ENCODE measurements at places on chromosomes 6 and 20.

DNA sequence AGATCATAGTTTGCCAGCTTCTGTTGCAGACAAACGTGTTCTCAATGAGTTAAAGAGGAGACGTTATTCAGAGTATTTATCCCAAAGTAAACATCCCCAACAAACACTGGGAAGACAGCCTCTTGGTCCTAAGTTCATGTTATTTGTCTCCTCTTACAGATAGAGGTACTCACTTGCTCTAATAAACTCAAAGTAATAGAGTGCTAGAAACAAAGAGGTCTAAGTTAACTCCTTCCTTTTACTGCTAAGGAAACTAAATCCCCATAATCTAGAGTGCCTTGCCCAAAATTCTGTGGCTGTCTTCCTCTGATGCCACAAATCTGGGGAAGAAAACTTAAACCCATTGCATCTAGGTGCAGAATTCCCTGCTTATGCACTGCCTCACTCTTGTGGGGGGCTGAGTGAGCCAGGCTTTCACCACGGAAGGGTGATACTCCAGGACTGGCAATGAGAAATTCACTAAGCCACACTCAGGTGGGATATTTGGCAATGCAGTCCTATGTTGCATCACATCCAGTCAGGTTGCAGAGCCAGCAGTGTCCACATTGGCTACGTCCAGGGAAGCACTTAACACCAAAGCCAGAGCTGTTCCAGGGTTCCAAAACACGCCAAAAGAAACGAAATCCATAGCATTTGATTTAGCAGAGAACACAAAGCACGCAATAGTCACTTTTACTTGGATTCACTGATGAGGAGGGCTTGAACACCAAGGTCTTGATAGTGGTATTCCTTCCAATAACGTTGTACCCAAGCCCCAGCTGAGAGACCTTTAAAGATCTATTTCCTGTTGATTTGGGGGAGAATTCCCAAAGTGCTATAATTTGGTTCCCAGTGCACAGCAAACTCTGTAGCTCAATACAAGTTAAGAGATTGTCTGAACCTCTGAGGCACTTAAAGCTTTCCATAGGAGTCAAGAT lies 81.0 kb upstream of the FOXQ1 start:
- DNase-seq, result no peak

DNA sequence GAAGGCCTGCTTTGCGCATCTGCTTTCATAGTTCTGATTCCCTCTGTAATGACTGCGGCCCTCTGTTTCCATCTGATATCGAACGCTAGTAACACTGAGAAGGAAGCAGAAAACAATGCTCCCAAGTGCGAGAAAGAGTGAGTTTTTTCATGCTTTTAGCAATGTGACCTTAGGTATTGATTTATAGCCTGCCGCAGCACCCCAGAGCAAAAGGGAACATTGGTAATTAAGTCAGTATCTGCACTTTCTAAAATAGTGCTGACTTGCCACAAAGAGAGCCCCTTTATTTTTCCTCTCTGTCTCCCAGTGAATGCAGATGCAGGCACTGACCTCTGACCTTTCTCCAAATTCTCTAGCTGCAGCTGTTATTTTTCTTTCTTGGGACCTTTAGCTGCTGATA lies 129.8 kb downstream of the HDGFL1 start:
- no peak for DNase-seq

DNA sequence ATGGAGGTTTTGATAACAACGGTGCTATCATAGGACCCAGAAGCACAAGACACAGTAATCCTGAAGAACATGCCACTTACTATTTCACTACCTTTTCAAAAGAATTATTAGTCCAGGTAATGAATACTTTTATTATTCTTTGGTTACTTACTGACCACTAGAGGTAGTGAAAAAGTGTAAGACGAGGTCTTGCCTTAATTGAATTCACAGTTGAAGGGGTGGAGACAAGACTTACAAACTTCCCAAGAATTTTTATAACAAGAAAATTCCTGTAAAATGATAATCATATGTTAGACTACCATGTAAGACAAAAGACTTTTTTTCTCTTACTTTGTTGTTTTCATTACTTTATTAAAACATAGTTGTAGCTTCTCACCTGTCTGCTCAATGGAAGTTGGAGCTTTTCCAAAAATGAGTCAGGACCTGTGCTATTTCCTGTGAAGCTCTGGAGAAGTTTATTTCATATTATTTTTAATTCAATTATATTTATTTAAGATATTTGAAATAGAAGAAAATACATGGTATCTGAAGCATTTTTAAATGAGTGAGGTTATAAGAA lies 52.4 kb downstream of the DOP1A start:
- DNase-seq, result no peak

- DNase-seq, result no peak
These were observed 216.8 kb upstream of the CITED2 start for GRCh38 chr6:139591075-139591865.

DNA sequence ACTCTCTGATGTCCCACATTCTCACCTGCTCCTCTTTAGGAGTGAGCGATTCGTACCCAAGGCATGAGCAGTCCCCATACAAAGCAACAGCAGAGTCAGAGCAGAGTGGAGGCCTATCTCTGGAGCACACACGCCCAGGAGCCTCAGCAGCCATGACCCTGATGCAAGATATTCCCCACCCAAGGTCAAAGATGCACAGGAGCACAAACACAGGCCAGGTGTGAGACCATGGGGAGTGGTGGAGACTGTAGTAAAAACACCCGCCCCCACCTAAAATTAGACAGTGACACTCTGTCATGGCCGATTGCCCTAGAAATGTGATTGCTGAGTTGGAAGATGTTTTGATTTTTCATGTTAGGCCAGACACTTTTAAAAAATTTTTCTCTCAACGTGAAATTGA lies 21.4 kb downstream of the RRBP1 start:
- DNase-seq, result no peak

Data from naive thymus-derived CD8-positive, alpha-beta T cell (primary cell).